ENCODE measurements at places on chromosomes 3 and 15. TPM values are rescaled to one million over a fixed set of nuclear protein-coding genes. Genes with fewer than 3 reads are reported as not detected.
A peak's percentile ranks its signal among the peaks of the same experiment; 100 is the strongest.

GRCh38 chr15:74326746-74327145 is 40.7 kb downstream of the CYP11A1 start:
- H3K4me3 ChIP-seq = no peak overlapping the region
- no peak overlapping the region for H3K27ac ChIP-seq
- no peaks in the 10 kb centered on the region for H3K36me3 ChIP-seq

DNA sequence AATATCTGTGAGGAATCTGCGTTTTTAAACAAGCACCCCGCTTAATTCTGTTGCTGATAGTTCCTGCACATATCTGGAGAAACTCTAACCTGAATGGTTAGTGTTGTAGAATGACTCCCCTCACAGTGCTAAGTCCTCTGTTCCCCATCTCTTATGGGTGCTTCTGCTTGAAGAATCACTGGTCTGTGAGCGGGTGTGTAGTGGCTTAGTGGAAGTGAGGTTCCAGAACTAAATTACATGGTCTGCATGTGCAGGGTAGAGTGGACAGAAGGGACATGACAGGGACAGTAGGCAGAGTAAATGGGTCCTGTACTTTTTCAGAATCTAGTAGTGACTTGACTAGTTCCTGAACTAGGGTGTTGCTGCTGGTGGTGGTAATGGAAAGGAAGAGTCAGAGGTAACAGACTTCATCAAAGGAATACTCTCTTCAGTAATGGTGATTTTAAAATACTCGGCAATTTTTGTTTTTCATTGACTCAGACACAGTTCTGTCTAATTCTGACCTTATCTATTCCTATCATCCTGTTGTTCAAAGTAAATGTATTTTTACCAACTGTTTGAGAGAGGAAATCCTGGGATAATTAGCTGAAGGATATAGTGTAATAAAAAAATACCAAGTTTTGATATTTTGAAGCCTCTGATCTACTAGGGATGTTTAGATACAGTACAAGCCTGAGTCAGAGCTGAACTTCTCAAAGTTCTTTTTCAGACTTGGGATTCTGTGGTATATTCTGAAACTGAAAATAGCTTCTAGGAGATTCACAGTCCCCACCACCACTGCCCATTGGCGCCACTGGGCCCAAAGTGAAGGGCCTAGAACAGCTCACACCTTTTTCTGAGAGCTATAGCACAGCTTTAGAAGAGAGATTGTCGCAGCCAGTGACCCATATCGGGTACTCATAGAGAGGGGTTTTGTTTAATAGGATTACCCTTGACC is 55.5 kb downstream of the FNDC3B start:
- H3K36me3 ChIP-seq = peaks cover 11% of the 10 kb centered on the region
- no peak for DNase-seq
- H3K4me3 ChIP-seq = no peak overlapping the region
- H3K4me1 ChIP-seq = peaks cover 43% of the 10 kb centered on the region
- H3K27ac ChIP-seq = no peak overlapping the region

- H3K36me3 ChIP-seq = no peaks in the 10 kb centered on the region
- no peak overlapping the region for H3K4me3 ChIP-seq
- H3K27ac ChIP-seq = no peak overlapping the region
- peaks cover 2% of the 10 kb centered on the region for H3K27me3 ChIP-seq
These were observed 141.9 kb downstream of the CHDH start for GRCh38 chr3:53704363-53704725.

- no peak overlapping the region for H3K4me3 ChIP-seq
- H3K4me1 ChIP-seq = peaks cover 10% of the 10 kb centered on the region
- no peak for DNase-seq
- no peak overlapping the region for H3K27ac ChIP-seq
These were observed 20.8 kb downstream of the NBEAL2 start for GRCh38 chr3:47000198-47000815.

The CCR1 gene
- total RNA-seq = not detected

The ACAP2 gene
- total RNA-seq = 47.5 TPM

DNA sequence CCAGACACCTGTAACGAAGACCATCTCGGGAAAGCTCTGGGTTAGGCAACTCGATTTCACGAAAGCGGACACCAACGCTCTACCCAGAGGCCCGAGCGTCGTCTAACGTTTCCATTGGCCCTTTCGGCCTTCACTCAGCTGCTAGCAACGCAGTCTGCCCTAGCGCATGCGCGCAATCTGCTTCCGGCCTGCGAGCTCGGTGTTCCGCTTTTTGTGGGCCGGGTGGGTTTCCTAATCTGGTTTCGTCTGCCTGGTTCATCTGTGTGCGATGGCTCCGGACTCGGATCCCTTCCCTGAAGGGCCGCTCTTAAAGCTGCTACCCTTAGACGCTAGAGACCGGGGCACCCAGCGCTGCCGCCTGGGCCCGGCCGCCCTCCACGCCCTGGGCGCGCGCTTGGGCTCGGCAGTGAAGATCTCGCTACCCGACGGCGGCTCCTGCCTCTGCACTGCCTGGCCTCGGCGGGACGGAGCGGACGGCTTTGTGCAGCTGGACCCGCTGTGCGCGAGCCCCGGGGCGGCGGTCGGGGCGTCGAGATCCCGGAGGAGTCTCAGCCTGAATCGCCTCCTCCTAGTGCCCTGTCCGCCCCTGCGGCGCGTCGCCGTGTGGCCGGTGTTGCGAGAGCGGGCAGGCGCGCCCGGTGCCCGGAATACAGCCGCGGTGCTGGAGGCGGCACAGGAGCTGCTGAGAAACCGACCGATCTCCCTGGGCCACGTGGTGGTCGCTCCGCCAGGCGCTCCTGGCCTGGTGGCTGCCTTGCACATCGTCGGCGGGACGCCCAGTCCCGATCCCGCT is 24.0 kb upstream of the GATM start:
- H3K27ac ChIP-seq = peak overlapping the region; percentile 97
- H3K27me3 ChIP-seq = peaks cover 12% of the 10 kb centered on the region
- peak; percentile 93 for DNase-seq
- peak overlapping the region; percentile 95 for H3K4me3 ChIP-seq
- H3K36me3 ChIP-seq = peaks cover 8% of the 10 kb centered on the region
- H3K4me1 ChIP-seq = peaks cover 25% of the 10 kb centered on the region

DNA sequence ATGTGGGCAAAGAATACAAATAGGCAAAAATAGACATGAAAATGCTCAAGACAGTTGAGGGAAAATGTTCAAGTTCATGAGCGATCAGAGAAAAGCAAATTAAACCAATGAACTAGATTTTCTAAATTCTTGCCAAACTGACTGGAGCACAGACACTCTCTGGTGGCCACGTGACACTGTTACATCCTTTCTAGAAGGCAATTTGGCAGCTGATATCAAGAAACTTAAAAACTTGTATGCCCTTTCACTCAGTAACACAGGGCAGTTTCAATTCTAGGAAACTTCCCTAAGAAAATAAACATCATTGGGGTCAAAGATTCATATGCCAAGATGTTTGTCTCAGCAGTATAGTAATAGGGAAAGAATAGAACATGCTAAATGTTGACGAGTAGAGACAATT is 52.2 kb downstream of the ABHD5 start:
- DNase-seq = no peak
- H3K4me3 ChIP-seq = no peak overlapping the region
- no peaks in the 10 kb centered on the region for H3K36me3 ChIP-seq
- no peak overlapping the region for H3K27ac ChIP-seq

DNA sequence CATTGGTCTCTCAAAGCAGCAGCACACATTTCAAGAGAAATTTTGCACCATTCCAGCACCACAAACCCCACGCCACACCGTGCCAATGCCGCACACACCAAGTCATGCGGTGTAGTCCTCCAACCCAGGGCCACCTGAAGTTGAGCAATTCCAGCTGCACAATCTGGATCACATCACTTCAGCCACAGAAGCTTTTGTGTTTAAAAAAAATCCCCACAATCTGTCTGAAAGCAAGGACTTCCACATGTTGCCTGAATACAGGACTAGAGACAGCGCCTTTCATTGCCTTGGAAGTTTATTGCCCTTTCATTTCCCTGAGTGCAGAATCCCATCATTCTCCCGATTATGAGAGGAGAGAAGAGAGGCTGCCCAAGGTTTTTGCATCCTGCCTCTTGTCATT is 175.6 kb upstream of the BCL6 start:
- no peak overlapping the region for H3K4me3 ChIP-seq
- H3K27me3 ChIP-seq = no peaks in the 10 kb centered on the region
- peaks cover 32% of the 10 kb centered on the region for H3K4me1 ChIP-seq
- peaks cover 1% of the 10 kb centered on the region for H3K36me3 ChIP-seq
- DNase-seq = no peak

GRCh38 chr3:164641071-164641470 is 437.2 kb downstream of the SI start:
- peaks cover 3% of the 10 kb centered on the region for H3K4me1 ChIP-seq
- DNase-seq = no peak
- no peaks in the 10 kb centered on the region for H3K36me3 ChIP-seq
- H3K4me3 ChIP-seq = no peak overlapping the region
- H3K27me3 ChIP-seq = no peaks in the 10 kb centered on the region

DNA sequence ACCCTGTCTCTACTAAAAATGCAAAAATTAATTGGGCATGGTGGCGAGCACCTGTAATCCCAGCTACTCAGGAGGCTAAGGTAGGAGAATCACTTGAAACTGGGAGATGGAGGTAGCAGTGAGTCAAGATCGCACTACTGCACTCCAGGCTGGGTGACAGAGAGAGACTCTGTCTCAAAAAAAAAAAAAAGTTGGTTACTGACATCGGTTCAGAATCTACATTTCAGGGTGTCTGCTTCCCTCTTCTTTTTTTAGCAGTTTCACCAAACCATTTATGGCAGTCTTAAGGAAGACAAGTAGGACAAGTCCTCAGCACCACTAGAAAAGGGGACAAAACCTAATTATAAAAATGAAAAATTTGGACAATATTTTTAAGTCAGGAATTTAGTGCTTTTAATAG is 3.3 kb upstream of the USP4 start:
- no peak overlapping the region for H3K27ac ChIP-seq
- DNase-seq = no peak
- H3K27me3 ChIP-seq = no peaks in the 10 kb centered on the region
- H3K36me3 ChIP-seq = no peaks in the 10 kb centered on the region
- no peak overlapping the region for H3K4me3 ChIP-seq

DNA sequence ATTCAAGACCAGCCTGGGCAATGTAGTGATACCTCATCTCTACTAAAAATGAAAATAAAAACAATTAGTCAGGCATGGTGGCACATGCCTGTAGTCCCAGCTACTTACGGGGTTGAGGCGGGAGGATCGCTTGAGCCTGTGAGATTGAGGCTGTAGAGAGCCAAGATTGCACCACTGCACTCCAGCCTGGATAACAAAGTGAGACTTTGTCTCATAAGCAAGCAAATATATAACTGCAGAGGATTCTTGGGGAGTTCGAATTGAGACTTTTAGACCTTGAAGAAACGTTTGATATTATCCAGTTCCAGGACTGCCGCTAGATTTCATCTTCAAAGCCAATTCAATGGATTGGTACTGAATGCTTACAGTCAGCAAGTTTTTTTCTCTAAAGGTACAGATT is 11.9 kb upstream of the RARB start:
- H3K4me1 ChIP-seq = peaks cover 26% of the 10 kb centered on the region
- no peaks in the 10 kb centered on the region for H3K27me3 ChIP-seq
- H3K36me3 ChIP-seq = peaks cover 31% of the 10 kb centered on the region
- H3K4me3 ChIP-seq = no peak overlapping the region
- no peak for DNase-seq

GRCh38 chr3:192915722-192916121 is 1.9 kb downstream of the MB21D2 start:
- peaks cover 22% of the 10 kb centered on the region for H3K27me3 ChIP-seq
- peaks cover 16% of the 10 kb centered on the region for H3K4me1 ChIP-seq
- DNase-seq = no peak
- H3K4me3 ChIP-seq = peak overlapping the region; percentile 91
- H3K27ac ChIP-seq = no peak overlapping the region

The ALCAM gene
- total RNA-seq = 90.3 TPM

DNA sequence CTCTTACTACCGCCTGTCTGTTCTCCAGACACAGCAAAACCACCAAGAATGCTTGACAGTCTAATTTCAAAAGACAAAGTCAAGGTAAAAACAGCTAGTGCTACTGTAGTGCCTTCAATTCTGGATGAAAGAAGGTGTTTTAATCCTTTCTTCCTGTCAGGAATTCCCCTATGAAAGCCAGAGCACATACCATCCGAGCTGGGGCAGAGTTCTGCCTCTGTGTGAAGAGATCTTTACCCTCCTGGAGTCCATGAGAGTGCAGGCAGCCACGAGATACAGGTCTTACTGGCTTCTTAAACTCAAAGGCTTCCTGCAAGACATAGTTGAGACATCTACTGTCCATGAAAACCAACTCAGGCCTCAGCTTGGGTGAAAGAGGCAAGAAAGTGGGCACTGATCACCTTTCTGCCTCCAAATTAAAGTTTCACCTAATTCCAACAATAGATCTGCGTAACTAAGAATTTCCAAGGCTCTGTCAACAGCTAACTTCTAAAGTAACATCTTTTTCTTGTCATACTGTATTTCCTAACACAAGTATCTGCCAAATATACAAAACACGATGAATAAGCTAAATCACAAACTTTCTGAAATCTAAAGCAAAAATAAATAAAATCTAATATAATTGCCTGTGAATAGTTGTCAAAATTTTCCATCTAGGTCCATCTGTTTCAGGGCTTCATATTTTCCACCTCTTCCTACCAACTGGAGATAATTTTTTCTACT is 7.5 kb downstream of the CDC25A start:
- no peak for DNase-seq
- no peaks in the 10 kb centered on the region for H3K4me1 ChIP-seq
- H3K27me3 ChIP-seq = no peaks in the 10 kb centered on the region
- H3K36me3 ChIP-seq = peaks cover 15% of the 10 kb centered on the region
- H3K27ac ChIP-seq = peak overlapping the region; percentile 15

GRCh38 chr3:62281726-62282125 is 91.6 kb downstream of the FEZF2 start:
- no peak for DNase-seq
- H3K36me3 ChIP-seq = peaks cover 12% of the 10 kb centered on the region
- peaks cover 7% of the 10 kb centered on the region for H3K4me1 ChIP-seq
- no peak overlapping the region for H3K4me3 ChIP-seq
- no peaks in the 10 kb centered on the region for H3K27me3 ChIP-seq
- no peak overlapping the region for H3K27ac ChIP-seq

DNA sequence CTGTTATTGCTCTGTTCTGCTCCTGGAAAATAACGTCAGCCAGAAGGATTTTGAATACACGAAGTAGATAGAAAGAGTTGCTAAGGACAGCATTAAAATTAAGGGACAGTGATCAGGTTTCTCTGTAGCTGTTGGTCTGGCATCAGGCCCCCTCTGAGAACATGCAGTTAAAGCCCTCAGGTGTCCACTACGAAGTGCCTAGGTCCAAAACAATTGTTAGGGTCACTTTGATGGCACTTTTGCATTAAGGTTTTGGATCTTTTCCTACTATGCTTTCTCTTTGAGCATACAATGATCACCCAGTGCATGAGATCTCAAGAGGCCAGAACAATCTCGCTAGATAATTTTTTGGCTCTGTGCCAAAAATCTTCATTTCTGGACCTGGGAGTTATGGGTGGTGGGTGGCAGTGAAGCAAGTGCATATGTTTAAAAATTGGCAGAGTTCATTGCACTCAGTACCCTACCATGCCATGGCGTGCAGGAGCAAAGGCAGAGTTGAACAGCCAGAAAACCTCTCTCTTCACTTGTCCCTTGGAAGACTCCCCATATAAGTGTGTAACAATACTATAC is 797.6 kb downstream of the ROBO2 start:
- peaks cover 13% of the 10 kb centered on the region for H3K4me1 ChIP-seq
- H3K4me3 ChIP-seq = no peak overlapping the region
- no peaks in the 10 kb centered on the region for H3K27me3 ChIP-seq
- H3K36me3 ChIP-seq = peaks cover 11% of the 10 kb centered on the region
- H3K27ac ChIP-seq = no peak overlapping the region
